MV-4-11 (cell line): ENCODE measurements at places on chromosomes 5 and 9.

GRCh38 chr5:67051164-67051563, 145.4 kb downstream of the CD180 start:
- DNase-seq, result no peak

DNA sequence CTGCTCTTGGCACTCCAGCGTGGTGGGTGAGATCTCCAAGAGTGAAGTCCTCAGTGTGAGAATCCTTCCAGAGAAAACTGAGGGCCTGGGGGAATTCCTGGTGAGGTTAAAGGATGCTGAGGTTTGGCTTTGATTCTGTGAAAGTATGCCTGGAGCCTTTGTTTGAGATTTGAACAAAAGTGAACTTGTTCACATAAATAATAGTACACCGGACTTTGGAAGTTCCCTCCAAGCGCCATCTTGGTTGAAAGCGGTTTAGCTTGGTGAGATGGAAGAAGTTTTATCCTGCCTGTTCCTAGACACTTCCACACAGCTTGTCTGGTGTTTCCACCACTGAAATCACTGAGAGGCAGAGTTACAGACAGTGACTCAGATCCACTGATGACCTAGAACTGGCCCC, 286.4 kb downstream of the NTRK2 start:
- no peak for DNase-seq

DNA sequence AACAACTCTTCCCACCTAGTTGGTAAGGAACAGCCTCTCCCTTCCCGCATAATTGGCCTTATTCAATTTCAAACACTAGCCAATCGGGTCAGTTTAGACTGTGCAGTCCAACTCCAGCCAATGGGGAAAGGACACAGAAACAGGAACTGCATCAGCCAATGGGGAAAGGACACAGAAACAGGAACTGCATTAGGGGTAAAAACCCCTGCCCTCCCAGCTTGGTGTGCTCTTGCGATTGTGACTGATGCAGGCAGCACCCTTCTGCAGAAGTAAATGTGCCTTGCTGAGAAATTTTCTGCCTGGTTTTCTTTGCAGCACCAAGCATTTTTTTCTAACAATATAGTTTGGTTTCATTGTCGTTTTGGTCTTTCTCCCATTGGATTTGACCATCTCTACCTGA, 8.5 kb upstream of the GLT6D1 start:
- DNase-seq, result peak; percentile 11

DNA sequence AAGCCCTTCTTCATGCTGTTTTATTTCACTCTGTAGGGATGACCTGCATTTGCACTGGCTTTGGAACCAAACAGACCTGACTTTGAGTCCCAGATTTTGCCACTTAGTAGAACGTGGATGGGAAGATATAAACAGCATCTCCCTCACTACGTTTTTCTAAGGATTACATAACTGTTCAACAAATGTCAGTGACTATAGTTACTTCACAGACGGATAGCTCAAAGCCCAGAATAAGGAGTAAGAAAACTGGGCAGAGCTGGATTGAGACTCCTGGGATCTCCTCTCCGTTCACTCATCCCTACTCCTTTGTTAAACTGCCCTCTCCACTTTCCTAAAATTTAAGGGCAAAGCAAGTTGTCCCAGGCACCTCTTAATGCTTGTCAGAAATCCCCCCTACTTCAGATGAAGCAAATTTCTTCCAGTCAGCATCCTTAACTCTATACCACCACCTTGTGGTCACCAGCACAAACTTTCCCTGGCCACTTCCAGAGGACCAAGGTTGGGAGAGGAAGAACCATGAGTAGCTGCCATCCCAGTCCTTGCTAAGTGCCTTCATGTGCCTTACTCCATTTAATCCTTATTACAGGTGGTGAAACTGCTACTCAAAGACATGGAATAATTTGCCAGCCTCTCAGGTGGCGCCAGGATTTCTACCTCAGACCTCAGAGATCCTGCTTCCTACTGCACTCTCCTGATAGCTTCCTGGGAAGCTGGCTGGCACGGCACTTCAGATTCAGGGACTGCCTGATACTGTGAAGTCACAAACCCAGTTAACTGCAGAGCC, 38.4 kb downstream of the EGR1 start:
- peak; percentile 53 for DNase-seq

DNA sequence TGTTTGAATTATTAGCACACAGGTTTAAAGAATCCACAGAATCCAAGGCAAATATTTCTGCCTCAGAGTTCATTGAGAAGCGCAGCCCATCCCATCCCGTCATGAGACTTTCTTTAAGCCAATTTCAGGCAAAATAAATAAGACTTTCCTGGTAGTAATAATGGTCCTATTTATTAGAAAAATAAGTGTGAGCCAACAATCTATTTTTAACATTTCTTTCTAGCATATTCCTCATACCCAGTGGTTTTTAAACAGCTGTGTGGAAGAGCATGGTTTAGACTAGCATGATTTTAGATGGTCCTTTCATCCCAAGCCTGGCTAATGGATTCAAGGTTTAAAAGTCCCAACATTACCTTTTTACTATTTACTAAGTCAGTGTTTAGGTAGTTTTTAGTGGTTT, 125.8 kb downstream of the SCAMP1 start:
- no peak for DNase-seq

GRCh38 chr9:99607842-99608448, 213.7 kb upstream of the NR4A3 start:
- no peak for DNase-seq

DNA sequence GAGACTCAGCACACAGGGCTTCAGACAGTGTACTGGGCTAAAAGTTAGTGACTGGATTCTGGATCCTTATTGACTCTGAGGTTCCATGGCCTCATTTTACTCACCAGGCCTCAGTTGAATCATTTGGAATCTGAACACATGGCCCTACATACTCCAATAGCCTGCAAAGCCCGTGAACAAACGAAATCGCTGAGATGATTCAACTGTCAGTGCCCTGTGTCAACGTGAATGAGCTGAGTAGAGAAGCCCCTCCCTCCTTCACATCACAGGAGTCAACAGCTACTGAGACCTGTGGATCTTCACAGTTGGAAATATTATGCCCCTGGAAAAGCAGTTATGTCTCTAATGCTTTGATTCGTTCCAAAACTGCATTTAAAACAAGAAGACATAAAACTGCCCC, 429.3 kb downstream of the GADD45G start:
- no peak for DNase-seq

DNA sequence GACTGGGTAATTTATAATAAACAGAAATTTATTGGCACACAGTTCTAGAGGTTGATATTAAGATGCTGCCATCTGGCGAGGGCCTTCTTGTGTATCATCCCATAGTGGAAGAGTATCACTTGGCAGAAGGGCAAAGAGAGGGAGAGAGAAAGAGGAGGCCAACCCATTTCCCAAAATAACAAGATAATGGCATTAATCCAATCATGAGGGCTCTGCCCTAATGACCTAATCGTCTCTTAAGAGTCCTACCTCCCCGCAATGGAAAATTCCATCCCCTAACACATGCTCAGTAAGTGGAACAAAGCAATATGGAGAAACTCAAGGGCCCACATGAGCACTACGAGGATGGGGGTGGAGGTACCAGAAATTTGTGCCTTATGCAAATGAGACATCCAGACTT, 17.6 kb upstream of the VDAC1 start:
- DNase-seq, result no peak

DNA sequence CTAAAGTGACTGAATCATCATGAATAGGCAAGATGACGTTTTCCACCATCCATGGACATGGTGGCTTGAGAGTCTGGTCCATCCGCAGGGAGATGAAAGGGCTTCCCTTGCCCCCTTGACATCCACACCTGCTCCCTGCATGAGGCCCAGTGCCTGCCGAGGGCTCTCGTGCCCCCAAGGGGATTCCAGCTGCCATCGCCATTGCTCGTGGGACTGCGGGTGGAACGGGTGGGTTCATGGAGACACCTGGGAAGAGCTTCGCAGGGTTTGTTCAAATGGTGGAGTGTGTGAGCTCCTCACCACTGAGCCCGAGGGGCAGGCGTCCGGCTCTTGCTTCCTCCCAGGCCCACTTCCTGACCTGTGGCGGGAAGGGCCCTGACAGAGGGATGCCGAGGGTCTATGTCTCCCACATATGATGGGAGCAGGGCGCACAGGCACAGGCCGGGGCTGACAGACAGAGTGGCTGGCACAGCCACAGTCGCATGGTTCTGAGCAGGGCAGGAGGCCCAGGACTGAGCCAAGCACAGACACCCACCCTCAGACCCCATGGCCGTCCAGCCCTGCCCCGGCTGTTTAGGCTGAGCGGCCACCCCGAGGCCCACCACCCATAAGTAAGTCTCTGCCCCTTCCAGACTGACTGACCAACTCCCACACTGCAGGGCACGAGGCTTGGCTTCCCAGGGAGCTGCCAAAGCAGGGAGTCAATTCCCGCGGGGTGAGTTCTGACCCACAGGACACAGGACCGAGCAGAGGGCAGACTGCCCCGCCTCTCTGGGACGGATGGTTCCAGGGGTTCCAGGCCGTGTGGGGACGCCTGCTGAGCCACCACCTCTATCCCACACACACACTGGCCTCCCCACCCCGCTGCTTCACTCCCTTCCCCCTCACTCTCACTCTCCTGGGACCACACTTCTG, 70.0 kb upstream of the PPP1R26 start:
- no peak for DNase-seq

- DNase-seq, result peak; percentile 14
Measured at GRCh38 chr9:36691671-36692070, 119.0 kb downstream of the MELK start.

DNA sequence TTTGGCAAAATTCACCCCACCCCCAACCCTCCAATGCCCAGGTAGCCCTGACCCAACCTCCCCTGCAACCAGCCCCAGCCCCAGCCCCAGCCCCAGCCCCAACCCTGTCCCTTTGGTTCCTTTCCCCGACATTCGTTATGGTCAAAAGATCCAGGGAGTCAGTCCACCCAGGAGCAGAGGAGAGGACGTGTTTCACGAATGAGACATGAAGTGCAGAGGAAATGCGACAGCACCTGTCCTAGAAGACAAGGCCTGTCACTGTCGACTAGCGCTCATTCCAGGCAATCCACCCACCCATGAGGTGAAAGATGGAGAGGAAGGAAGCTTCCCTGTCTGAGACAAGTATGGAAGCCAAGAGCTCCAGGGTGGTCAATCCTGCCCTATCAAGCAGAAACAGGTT, 485.0 kb downstream of the SPATA31A7 start:
- no peak for DNase-seq

- DNase-seq, result no peak
Measured at GRCh38 chr9:114521846-114522245, 16.6 kb upstream of the WHRN start.

DNA sequence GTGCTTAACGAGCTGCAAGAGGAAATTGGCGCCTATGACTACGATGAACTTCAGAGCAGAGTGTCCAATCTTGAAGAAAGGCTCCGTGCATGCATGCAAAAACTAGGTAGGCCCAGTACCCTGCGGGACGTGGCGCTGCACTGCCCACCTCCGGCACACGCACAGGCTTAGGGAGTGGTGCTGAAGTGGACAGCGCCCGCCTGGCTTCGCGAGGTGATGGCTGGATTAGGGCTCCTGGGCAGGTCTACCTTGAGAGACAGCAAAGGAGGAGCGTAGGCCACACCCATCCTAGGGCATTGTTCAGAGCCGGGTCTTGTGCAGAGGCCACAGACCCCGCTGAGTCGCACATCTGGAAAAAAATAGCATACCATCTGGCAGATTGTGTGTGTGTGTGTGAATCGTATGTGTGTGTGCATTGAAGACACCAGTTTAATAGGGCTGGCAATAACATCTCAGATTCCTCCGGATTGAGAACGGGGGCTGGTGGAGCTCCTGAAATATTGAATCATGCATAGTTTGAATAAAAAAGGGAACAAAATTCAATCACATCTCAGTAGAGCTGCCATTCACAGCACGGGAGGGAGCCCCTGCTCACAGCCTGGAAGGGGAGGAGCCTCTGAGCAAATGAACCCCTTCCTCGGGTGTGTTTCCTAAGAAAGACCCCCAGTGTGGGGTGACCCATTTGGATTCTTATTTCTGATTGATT, 11.1 kb downstream of the OLFM1 start:
- DNase-seq, result no peak

DNA sequence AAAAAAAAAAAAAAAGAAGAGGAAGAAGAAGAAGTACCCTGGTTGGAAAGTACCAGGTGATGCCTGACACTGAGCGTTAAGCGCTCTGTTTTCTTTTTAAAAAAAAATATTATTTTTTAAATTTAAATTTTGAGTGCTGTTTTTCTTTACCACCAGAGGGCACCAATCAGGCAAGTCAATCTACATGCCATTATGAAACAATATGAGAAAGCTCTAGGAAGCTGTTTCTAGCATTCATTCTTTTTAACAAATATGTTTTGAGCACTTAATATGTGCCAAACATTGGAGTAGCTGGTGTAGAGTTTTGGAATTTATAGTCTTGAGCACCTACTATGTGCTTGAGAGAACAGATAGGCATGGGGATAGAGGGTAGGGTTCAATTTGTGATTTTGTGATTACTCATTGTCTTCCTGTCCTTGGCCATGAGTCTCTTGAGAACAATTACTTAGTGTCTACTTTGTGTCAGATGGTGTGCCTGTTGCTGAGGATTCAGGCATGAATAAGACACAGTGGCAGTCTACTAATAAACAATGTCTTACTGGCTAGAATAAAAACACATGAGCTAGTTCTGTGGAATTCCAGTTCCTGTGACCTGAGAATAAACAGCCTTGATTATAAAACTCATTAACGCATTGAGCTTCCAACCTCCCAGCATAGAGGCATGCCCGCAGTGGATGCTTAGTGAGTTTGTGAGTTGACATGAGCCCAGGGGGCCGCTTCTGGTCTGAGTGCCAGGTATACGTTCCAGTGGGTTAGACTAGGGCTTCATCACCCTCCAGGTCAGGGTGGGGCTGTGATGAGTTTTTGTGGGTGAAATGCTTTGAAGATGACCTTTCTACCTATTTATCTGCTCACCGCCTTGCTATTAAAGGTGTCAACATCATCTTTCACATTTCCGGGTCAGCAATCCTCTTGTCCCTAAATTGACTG, 3.0 kb upstream of the UBE2R2 start:
- DNase-seq, result peak; percentile 56

GRCh38 chr5:137254119-137255090, 244.7 kb downstream of the SPOCK1 start:
- DNase-seq, result no peak

GRCh38 chr5:73764586-73764985, 138.6 kb downstream of the ARHGEF28 start:
- DNase-seq, result no peak

DNA sequence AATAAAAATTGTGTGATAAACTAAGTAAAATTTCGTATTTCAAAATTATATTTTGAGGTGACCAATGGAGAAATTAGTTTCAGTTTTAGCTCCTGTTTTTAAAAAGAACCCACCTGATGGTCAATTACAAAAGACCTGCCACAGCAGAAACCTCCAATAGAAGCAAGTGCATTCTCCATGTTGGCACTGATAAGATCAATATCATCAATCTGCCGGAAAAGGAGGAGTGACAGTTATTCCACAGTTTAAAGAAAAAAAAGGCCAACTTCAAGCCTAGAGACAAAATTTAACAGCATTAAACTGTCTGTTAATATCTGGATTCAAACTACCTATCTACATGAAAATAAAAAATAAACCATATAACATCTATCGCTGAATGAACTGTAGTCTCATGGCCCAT, 67.7 kb downstream of the SPTLC1 start:
- no peak for DNase-seq

GRCh38 chr9:127033061-127033460, 89.4 kb downstream of the ANGPTL2 start:
- no peak for DNase-seq
